ENCODE measurements at places on chromosomes 2 and 18.

DNA sequence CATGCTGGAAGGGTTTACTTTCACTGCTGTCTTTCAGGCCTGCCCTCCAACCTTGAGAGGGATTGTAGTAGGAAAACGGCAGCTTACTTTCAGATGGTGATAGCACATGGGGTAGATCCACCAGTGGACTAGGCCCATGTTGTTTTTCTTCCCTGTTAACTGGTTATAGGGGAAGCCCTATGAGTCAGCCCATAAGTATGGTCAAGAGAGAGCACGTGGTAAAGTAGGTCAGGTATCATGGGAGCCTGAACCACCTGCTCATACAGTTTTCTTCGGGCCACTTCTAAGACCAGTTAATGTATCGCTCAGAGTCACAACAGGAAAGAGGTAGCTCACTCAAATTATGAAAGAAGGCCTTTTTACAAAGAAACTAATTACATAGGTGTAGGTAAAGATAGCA lies 33.0 kb downstream of the PDK1 start:
- no peak for DNase-seq

DNA sequence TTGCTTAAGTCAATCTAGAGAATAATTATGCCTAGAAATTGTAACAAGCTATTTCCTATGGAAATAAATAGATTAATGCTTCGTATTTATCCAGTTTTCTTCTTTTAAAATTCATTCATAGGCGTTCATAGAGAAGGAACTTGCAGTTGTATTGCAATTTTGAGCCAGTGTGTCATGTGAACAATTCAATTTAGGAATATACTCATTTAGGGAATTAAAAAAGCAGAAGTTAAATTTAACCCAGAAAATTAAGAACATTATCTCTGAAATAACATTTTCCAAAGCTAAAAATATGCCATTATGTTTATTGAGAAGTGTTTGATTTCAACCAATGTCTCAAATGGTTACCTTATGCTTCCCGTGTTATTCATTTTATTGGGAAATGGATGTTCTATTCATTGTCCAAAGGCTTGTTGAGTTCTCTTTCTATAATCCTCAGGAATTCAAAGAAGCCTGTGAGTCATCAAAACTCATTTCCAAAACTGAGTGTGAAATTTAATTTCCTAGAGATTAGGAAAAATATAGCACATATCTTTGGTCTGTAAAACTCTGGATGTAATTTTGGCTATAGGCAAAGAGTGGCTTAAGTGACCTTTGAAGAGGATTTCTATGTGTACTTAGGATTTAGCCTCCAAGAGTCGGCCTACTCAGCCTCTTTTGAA lies 99.7 kb downstream of the SLC8A1 start:
- no peak for DNase-seq

DNA sequence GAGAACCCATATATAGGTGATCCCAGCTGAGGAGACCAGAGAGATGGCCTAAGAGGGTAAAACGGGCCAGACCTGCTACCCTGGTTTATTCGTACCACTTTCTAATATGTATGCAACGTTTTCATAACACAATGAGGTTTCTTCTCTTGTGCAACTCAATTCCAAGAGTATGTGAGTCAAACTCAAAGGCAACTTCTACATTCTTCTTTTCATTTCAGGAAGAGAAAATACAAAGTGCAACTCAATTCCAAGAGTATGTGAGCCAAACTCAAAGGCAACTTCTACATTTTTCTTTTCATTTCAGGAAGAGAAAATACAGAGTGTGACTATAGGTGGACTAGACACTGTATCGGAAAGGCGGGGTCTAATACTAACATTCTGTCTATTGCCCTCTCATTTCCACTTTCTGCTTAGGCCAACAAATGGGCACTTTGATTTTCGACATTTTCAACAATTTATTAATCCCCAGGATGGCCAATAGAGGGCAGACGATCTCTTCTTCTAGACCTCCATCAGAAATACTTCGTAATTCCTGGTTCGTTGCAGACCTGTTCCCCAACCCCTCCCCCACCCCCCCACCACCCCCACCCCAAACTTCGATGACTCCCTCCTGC lies 3.7 kb upstream of the CRIM1 start:
- DNase-seq: no peak

- no peak for DNase-seq
These were observed 5.2 kb upstream of the FHL2 start for GRCh38 chr2:105403783-105404698.

- DNase-seq: no peak
These were observed 2.8 kb downstream of the GDF7 start for GRCh38 chr2:20669562-20670314.

GRCh38 chr2:73736855-73737779 lies at the start of gene TPRKB:
Gene TPRKB, minus strand, starts transcription at chr2:73737345. Its CDS starts 2,776 bp downstream, at chr2:73734569.
- peak; percentile 93 for DNase-seq

All from thoracic aorta (tissue), 2 donors.